ENCODE measurements at places on chromosomes 13 and 19. TPM values are rescaled to one million over a fixed set of nuclear protein-coding genes. Genes with fewer than 3 reads are reported as not detected.

Gene GPATCH1
- total RNA-seq: 12.3 TPM

Gene IGFL3
- 0.50 TPM for total RNA-seq

Gene ZNF99
- total RNA-seq: 0.15 TPM

Gene EDNRB
- 25.2 TPM for total RNA-seq

Gene FAM83E
- 3.4 TPM for total RNA-seq

Gene SIGLEC6
- not detected for total RNA-seq

Gene RELB
- total RNA-seq: 3.8 TPM

Gene ZNF780B
- total RNA-seq: 12.0 TPM

Gene ZSCAN4
- total RNA-seq: 0.14 TPM

Gene STOML3
- 0.29 TPM for total RNA-seq

Gene MYCBP2
- total RNA-seq: 69.9 TPM
